ENCODE measurements at places on chromosomes 6 and 20. TPM values are rescaled to one million over a fixed set of nuclear protein-coding genes. Genes with fewer than 3 reads are reported as not detected.
A peak's percentile ranks its signal among the peaks of the same experiment; 100 is the strongest.

GRCh38 chr6:44672841-44673240, 285.3 kb downstream of the CDC5L start:
- no peak for DNase-seq

- peak; percentile 81 for DNase-seq
These were observed 4.0 kb downstream of the CITED2 start for GRCh38 chr6:139370283-139370998.

DNA sequence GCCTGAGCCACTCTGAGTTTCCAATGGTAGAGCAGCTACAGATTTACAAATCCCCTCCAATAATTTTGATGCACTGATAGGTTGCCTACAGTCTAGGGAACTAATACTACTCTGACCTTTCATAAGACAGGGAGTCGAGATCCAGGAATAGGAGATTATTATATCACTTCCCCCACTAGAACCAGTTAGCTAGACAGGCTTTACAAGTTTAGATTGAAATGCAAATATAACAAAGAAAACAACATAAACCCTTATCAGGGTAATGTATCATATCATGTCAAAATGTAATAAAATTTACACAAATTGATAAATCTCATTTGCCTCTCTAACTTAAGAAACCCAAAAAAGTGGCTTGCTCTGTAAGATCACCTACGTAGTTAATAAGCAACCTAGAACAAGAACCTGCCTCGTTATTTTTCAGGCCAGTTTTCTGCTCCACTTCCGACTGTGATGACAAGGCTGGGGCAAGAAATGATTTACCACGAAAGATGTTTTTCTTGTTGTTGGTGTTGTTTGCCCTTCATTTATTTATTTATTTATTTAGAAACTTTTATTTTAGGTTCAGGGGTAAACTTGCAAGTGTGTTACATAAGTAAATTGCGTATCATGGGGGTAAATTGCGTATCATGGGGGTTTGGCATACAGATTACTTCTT, 504.2 kb upstream of the ID4 start:
- DNase-seq = no peak

- DNase-seq = no peak
These were observed 40.4 kb upstream of the EMILIN3 start for GRCh38 chr20:41406896-41407444.

Gene TEAD3
- 6.9 TPM for polyA plus RNA-seq

Gene DPPA5
- polyA plus RNA-seq = not detected

Gene C6orf120
- 39.4 TPM for polyA plus RNA-seq

Measured in GM23248 (cell line).